Hepatic stellate cell (primary cell): ENCODE measurements at places on chromosomes 2 and 18.

DNA sequence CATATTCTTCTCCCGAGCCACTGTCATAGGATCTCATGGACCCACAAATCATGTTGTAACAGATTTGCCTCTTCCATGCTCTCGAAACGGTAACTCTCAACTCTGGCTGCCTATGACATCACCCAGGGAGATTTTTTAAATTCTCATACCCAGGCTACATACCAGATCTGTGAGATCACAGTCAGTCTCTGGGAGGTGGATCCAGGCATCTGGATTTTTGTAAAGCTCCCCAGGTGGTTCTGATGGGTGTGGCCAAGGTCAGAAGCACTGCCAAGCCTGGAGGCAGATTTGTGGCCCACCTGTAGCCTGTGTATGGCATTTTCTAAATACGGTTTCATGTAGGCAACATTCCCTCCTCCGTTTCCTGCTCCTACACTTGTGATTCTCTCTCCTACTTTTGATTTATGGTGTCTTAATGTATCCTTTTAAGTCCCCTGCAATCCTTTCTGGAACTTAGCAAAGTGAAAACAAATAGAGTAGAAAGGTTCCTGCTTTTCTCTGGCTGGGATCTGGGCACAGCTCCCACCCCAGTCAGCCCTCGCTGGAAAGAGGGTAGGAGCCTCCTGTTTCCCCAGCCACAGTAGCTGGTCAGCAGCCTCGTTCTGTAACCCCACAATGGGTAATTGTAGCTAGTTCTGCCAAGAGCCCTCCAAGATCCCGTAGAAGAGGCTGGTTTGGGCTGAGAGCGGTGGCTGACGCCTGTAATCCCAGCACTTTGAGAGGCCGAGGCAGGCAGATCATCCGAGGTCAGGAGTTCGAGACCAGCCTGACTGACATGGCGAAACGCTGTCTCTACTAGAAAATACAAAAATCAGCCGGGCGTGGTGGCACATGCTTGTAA lies 96.2 kb downstream of the KLHL29 start:
- DNase-seq = peak; percentile 87

- no peak for DNase-seq
These were observed 558 bp upstream of the NEMP2 start for GRCh38 chr2:190535121-190535439.

DNA sequence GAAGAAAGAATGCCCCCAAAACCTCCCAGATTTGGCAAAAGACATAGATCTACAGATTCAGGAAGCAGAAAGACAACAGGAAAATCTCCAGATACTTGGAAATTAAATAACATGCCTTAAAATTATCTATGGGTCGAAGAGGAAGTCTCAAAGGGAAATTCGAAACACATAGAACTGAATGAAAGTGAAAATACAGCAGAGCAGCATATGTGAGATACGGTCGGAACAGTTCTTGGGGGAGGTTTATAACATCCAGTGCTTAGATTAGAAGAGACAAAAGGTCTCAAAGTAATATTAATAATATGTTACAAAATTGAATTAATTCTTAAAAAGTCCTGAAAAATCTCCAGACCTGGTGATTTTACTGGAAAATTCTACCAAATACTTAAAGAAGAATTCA lies 14.3 kb downstream of the KCNG2 start:
- DNase-seq = no peak

GRCh38 chr2:237798236-237799059 lies at the start of gene RBM44:
Gene RBM44, plus strand, starts transcription at chr2:237798779. Its CDS starts 14,831 bp downstream, at chr2:237813610.
- no peak for DNase-seq

DNA sequence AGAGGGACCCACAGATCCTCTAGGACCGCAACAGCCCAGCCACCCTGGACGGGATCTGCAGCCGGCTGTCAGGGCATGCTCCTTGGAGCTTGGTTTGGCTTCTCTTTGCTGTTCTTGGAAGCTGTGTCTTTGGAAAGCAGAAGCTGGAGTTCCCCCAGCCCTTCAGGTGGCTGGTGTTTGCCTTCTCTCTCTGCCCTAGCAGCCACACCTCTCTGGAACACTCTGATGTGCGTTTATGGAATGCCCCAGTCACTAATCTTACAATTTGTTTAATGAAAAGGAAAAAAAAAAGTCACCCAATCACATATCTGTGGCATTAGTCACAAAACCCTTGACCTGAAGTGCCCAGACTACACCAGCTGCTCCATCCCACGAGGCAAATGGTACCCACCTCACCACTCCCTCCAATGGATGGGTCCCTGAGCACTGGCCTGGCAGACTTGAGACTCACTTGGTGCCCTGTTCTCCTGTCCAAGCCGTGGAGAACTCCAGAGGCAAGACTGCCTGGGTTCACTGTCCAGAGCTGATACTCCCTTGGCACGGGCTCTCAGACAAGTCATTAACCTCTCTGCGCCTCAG lies 70.2 kb upstream of the DAPL1 start:
- peak; percentile 16 for DNase-seq

GRCh38 chr2:95113464-95113863 lies 8.1 kb downstream of the MRPS5 start:
- no peak for DNase-seq

DNA sequence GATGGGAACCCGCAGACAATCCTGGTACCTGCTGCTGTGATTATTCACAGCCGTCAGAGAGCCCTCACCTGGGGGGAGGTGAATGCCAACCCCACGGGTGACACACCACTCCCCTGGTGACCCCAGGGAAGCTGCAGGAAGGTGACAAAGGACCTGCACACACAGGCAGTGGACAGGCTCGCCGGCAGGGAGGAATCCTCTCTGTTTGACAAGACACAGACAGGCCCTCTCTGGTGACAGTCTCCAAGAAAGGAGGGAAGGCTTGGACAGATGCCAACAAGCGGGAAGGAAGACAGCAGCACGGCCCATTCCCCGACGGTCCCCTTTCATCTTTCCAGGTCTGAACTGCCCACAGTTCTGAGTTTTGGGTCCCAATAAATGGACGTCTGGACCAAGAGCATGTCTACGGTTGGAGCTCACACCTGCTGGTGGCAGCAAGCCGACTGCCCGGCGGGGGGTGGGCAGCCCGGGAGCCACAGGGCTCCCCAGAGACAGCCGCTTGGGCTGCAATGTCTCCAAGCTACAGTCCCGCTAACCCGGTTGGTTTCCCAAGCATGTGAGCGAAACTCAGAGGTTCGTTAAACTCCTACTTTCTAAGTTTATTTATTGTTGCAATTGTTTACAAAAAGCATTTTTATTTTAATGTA lies 31.8 kb downstream of the HDAC4 start:
- DNase-seq = peak; percentile 31

DNA sequence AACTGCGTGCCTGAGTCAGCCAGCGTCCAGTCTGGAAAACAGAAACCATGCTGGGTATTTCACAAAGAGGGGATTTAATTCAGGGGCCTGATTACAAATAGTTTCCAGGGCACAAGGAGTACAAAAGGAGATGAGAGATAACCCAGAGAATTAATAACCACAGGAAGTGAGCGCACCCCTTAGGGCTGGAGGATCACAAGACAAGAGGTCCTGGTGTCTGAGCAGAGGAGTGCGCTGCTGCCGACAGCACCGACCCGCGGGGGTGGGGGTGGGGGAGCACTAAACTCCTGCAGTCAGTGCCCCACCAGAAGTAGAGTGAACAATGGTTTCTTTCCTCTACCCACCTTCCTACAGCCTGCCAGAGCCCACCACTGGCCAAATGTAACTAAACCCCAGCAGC lies 20.8 kb upstream of the MAL start:
- DNase-seq = no peak

DNA sequence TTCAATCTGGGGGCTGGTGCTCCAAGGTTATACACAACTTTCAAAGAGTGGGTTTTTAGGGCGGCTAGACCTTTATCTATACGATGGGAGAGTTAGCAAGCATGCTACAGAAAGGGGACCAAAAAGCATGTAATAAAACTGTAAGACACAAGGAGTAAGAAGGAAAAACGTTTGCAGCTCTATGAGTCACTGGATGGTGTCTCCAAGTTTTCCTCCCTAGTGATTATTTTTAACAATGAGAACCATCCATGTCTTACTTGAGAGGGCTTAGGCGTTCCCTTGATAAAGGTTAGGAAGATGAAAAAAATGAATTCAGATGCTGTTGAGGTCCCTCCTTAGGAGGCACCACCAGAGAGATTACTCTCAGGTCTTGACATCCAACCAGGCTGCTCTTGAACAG lies 75.9 kb downstream of the HRH4 start:
- no peak for DNase-seq

- DNase-seq = no peak
These were observed 123.3 kb upstream of the RND3 start for GRCh38 chr2:150610670-150611279.

DNA sequence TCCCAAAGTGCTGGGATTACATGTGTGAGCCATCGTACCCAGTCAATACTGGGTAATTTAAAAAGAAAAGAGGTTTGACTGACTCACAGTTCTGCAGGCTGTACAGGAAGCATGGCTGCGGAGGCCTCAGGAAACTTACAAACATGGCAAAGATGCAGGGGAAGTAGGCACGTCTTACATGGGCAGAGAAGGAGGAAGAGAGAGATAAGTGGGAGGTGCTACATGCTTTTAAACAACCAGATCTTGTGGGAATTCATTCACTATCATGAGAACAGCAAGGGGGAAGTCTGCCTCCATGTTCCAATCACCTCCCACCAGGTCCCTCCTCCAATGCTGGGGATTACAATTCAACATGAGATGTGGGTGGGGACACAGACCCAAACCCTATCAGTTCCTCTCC lies 192.5 kb downstream of the ATAD2B start:
- DNase-seq = no peak

DNA sequence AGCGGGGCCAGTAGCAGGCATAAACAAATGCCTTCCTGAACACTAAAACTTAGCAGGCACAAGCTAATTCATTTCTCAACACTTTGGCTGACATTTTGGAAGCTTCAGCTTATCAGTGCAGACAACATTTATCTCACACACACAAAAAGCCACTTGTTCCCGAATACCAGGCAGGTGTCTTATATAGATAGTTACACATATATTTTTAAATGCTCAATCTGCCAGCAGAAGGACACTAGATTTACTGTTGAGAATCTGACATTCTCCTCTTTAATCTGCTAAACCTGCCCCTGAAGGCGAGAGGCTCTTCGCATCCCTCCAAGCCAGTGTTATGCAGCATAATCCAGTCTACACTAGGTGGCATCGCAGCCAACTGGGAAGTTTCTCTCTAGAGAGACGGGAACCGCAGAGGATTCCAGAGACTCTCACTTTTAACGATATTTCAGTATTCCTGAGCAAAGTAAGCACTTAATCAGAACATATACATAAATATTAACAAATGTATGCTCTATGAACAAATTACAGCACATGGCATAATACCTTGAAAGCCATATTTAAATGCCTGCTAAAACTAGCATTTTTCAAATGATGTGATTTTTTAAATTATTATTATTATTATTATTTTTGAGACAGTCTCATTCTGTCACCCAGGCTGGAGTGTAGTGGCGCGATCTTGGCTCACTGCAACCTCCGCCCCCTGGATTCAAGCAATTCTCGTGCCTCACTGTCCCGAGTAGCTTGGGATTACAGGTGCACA lies 90.2 kb upstream of the SCG2 start:
- DNase-seq = peak; percentile 54

GRCh38 chr18:24395049-24395795 lies 2.4 kb downstream of the OSBPL1A start:
- DNase-seq = no peak

DNA sequence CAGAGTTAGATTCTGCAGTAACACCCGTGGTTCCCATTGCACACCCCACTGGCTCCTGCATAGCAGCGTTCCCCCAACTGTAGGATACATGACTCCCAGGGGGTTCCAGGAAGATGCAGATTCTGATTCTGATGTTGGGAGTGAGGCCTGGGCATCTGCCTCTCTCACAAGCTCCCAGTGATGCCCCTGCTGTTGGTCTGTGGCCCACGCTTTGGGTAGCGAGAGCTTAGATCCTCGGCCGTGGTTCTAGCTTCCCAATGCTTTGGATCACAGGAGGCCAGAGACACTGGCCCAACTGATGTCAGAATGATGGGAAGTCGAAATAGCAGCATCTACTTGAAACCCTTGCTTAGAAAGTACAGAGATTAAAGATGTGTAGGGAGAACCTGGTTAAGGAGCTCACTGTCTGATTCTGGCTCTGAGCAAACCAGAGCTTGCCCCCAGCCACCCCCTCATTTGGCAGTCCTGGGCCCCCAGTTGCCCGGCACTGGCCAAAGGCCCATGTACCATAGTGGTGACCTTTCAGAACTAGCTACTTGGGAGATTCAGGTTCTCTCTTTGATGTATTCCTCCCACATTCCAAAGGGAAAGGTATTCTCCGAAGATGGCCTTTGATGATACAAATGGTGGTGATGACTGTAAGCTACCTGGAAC lies 197.5 kb downstream of the FAM210A start:
- no peak for DNase-seq

DNA sequence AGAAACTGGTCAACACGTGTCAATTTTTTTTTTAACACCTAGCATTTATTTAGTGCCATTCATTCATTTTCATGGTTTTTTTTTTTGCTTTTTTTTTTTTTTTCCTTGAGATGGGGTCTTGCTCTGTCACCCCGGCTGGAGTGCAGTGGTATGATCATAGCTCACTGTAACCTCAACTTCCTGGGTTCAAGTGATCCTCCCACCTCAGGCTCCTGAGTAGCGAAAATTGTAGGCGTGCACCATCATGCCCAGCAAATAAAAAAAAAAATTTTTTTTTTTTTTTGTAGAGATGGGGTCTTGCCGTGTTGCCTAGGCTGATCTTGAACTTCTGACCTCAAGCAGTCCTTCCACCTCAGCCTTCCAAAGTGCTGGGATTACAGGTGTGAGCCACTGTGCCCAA lies 21.1 kb downstream of the USP14 start:
- no peak for DNase-seq

DNA sequence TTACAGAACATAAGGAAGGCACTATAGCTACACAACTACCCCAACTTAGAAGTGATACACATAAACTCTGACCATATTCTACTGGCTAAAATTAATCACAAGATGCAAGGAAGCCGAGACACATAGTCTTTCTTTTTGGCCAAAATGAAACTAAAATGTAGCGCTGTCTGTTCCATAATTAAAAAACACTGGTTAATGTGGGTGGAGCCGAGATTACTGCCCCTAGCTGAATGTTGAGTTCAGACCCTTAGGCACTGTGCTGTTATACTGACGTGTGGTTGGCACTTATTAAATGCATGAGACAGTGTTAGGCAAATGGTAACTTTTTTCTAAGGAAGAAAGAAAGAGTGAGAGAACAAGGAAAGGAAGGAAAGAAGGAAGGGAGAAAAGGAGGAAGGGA lies 254.6 kb upstream of the RND3 start:
- DNase-seq = no peak
